ENCODE measurements at places on chromosomes 5 and 9.
A peak's percentile ranks its signal among the peaks of the same experiment; 100 is the strongest.

DNA sequence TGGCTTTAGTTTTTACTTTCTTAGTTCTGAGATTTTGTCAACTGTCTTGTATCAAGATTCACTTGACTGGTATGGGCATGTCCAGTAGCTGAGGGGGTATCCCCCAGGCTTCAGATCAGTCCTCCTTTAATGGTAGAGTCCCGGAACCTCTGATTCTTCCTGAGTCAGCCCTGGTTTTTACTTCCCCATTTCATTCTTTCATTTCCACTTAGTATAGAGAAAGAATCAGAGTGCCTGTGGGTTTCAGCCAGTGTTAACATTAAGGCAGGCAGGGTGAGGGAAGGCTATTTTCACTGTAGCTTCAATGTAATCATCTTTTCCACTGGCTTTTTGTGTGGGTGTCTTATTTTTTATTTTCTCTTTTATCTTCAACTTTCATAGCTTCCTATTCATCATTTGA is 8.3 kb upstream of the COMMD10 start:
- DNase-seq, result no peak

- DNase-seq, result no peak
These were observed 153.5 kb downstream of the RAPGEF6 start for GRCh38 chr5:131481569-131481968.

- no peak for DNase-seq
These were observed 234.6 kb downstream of the DMRT2 start for GRCh38 chr9:1284727-1285126.

DNA sequence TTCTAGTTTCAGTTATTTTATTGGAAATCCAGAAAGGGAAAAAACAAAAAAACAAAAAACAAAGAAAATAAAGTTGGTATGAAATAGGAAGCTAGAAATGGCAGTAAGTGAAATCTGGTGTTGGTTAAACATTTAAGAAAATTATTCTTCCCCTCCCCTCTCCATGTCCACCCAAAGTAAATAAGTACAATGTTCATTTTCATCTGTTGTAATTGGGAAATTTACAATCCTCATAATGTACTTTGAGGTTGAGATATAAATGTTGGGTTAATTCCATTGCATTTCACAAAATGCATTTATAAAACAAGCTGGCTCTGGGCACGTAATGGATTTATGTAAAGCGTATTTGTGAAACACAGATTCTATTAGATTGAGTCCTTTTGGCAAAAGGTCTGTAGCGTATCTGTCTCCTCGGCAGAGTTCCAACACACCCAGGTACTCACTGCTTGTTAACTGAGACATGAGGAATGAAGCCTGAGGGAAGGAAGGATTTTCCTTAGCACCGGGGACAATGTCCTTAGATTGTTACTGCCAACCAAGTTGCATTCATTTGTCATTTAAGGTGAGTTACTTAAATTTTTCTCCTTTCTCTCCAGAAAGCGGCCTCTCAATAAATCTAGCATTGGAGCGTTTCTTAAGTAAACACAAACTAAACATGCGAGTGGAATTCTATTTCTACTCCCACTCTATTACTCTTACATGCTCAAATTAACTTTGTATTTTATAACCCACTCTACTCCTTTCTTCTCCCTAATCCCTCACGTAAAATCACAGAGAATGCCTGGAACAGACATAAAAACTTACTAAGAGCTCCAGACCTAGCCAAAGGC is 912.3 kb upstream of the WWC1 start:
- no peak for DNase-seq

GRCh38 chr9:107907715-107908114 is 418.1 kb upstream of the KLF4 start:
- no peak for DNase-seq

DNA sequence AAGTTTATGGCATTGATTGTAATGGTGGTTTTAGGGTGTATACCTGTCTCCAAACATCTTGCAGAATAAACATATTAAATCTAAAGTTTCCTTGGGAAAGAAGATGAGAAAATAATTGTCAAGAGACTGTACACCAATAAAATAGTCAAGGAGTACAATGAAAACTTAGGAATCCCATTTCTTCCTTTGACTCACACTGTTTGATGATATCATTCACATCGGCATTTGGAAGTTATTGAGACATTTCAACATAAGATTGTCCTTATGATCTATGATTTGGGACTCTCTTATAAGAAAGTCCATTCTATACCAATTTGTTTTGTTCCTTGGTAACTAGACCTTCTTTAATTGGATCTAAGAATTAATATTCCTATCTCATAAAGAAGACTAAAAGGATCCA is 482.7 kb downstream of the RAB3C start:
- DNase-seq, result no peak

DNA sequence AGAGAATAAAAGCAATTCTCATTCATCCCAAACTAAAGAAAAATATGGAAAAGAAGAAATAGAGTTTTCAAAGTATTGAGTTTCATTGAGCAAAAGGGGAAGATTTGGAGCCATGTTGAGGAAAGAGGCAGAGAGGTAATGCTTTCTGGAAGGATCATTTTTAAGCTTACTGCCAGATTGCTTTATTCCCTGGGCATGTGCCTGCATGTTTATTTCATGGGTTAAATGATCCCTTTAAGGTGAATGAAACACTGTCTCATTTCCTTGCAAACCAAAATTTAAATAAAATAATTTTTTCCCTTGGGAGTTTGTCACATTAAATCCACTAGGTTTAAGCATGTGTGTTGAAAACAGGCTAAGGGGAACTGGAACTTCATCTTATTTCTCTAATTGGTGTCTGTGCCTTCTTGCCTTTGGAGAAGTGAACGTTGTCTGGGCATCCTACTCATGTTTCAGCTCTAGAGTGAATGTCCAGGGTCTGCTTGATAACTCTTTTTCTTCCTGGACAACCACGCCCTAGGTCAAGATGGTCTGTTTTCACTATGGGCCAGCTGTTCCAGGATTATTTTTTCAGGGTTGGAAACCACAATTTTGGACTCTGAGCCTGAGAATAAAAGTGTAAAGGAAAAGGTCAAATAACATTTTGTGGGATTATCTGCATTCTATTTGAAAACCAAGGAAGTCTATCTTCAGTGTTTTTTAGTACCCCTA is 114.1 kb upstream of the ELL2 start:
- no peak for DNase-seq

DNA sequence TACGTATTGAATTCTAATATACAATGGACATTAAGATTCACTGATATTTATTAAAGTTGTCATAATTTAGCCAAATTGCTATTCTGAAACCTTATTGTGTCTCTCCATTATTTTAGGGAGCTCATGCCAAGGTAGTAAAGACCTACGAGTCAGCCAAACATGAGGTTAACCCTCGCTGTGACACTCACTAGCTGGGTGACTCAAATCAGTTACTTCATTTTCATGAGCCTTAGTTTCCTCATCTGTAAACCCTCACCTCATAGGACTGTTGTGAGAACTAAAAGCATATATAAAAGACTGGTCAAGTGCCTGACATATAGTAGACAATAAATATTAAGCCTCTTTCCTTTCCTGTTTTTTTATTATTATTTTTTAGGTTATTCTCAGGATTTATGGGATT is 44.0 kb upstream of the PCA3 start:
- DNase-seq, result no peak

DNA sequence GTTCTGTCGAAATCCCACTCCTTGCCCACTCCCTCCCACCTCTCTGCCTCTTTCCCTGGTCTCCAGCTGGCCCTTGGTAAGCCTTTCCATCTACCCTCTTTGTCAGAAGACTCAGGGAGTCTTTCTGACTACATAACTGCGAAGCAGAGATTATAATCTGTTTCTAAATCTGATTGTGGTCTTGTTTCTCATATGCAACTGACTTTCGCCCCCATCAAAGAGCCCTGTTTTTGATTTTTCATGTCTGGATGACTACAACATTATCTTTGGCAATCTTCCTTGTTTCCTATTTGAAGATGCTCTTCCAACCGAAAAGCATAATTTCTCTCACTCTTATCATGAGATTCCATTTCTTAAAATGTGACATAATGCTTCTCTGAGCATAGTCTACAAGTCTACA is 218.2 kb upstream of the ADAMTSL1 start:
- no peak for DNase-seq

DNA sequence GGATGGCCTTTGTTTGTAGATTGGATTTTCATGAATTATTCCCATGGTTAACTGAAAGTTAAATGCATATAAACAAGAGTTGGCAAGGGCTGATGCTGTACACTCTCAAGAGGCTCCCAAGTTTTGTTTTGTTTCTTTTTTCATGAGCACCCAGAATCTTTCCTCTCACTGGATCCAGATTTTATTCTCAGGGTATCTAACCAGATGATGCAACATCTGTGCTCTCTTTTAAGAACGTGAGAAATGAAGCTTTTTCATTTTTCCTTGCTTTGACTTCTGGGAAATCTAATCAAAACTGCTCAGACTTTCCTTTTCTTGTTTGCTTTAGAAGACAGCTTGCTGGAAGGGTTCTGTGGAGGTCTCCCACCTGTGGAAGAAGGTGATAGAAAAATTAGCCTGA is 142.7 kb upstream of the SLC12A2 start:
- no peak for DNase-seq

- DNase-seq, result no peak
These were observed 188.4 kb downstream of the SLC12A2 start for GRCh38 chr5:128271859-128272464.

DNA sequence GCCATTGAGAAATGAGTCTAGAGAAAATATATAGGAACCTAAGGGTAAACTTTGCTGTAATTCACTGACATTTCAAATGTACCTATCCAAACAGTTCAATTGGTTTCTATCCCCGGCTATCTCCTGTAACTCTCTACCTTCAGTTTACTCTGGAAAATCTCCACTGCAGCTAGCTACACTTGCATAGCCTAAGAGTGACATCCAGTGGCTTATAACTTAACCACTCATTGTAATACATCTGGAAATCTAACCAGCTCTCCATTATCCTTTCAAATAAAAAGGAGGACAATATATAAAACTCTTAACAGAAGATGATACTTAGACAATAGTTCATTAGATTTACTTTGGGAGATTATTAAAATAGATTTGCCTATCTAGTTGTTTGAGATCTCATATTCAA is 35.3 kb upstream of the SPDL1 start:
- DNase-seq, result no peak

DNA sequence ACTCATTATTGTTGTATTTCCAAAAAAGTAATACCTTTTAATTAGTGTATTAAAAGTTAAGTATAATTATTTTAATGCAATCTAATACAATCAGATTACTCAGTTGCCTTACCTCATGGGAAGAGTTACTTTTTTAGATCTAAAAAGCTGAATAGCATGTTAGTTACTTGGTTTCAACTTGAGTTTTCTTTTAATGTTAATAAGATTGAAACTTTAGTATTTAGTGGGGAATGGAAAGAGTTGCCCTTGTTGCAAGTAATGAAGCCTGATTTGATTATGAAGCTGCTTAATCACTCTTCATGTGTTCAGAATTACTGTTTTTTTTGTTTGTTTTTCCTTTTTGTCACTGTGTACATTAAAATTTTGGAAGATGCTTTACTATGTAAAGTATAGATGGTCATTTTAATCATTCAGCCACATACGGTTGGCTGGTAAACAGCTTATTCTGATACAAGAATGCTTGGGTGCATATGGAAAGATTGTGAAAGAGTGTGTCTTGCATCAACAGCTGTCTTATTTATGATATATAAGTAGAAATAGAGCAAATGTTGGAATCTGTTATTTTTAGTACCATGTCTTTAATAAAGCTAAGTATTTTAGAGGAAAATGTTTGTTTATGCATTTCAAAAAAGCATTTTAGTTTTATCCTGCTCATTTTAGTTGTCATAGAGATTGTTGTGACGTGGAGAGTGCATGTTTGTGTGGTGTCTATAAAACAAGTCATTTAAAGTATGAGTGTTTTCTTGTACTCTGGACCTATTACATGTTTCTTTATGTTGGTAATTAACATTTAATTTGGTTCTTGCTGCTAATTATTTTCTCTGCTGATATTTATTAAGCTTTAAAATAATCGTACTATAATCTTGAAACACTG is 36.4 kb downstream of the SREK1 start:
- DNase-seq, result no peak

GRCh38 chr9:138121438-138122050 is 244.0 kb downstream of the CACNA1B start:
- no peak for DNase-seq

DNA sequence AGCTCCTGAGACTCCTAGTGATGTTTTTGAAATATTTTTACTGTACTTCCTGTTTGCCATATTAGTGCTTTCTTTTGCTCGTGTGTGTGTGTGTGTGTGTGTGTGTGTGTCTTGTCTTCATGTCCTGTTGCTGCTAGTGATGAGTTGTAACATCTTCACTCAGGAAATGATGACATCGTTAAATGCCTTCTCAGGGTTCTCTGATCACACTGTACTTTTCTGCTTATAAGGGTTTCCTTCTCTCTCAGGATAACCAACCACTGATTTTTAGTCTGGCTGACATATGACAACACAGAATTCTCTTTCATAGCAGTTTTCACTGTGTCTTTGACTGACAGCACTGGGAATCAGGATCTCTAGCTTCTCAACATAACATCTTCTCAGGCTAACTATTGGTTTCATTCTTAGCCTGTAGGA is 16.1 kb downstream of the SV2C start:
- DNase-seq, result peak; percentile 23

DNA sequence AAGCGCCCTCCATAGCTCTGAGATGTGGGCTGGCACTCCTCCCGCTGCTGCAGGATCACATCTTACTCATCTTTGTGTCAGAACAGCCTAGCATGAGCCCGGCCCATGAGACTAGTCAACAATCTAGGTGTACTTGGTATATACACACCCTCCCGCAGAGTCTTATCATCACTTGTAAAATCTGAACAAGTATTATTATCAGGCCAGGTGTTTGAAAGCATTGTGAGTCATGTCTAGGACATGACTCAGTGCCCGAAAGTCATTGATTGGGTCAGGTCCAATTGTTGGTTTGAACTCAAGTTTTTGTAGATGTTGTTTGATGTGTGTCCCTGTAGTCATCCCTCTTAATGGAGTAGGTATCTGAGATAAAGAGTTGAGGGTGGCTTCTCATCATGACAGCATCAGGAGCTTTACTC is 108.7 kb downstream of the CFAP90 start:
- no peak for DNase-seq

DNA sequence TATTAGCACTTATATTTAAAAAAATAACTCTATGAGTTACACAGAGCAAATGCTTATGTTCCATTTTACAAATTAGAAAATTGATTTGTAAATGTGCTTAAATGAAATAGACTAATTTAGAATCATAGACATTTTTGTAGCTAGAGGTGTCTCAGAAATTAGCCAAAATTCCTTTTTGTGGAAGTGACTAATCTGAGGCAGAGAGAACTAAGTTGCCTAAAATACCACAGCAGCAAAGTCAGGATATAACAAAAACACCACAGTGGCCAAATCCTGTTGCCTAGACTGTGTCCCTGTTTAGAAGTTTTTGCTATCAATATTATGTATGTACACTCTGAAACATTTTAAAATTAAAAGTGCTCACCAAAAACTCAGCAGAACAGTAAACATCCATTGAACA is 18.7 kb downstream of the ADAMTSL1 start:
- DNase-seq, result no peak

GRCh38 chr9:121463026-121463807 is 36.4 kb downstream of the GGTA1 start:
- no peak for DNase-seq

DNA sequence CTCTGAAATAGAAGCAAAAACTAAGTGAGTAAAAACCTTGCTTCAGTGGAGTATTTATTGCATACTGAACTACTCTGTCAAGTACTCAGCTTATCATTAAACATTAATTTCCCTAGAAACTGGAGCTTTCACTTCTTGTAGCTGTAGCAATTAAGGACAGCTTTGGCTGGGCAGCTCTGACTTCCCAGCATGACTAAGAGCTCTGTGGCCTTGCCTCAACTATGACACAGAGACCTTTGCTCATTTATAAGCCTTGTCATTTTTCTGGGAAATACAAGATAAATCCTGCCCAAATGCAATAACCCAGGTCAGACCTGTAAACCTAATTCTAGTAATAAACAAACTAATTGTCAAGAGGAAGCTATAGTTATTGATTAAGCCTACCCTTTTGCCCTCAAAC is 65.4 kb upstream of the STK32A start:
- DNase-seq, result no peak
